ENCODE measurements at places on chromosomes 1 and 21.
A peak's percentile ranks its signal among the peaks of the same experiment; 100 is the strongest.

GRCh38 chr1:3477241-3477995 lies 23.0 kb downstream of the ARHGEF16 start:
- peak; percentile 48 for DNase-seq

DNA sequence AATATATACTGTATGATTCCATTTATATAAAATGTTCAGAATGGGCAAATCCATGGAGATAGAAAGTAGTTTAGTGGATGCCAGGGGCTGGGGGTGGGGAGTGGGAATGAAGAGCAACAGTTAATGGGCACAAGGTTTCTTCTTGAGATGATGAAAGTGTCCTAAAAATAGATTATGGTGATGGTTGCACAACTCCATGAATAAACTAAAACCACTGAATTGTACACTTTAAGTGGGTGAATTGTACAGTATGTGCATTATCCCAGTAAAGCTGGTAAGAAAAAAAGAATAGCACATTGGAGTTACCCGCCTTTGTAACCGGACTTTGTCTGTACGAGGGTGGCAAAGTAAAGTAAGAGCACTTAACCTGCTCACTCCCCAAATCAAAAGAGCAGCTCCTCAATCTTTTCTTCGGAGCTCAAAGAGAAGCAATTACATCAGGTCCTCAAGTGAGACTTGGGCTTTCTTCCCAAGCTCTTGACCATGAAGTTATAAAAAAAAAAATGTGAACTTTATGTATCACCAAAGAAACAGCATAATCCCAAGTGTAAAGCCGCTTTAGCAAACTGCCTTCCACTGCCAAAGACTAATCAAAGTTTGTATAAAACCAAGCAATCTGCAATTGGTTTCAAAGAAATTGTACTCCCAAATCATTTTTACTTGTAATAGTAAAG lies 32.1 kb downstream of the ALDH9A1 start:
- DNase-seq: no peak

- DNase-seq: no peak
Measured at GRCh38 chr1:178579562-178579961, 66.7 kb downstream of the TEX35 start.

DNA sequence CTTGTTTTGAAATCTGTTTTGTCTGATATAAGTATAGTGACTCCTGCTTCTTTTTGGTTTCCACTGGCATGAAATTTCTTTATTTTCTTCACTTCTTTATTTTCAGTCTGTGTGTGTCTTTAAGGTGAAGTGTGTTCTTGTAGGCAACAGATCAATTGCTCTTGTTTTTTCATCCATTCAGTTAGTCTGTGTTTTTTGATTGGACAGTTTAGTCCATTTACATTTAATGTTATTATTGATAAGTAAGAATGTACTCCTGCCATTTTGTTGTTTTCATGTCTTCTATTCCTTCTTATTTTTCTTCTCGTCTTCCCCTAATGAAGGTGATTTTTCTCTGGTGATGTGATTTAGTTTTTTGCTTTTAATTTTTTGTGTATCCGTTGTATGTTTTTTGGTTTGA lies 487.7 kb upstream of the PBX1 start:
- DNase-seq: no peak

- DNase-seq: no peak
Measured at GRCh38 chr1:161091093-161091492, 1.7 kb upstream of the NECTIN4 start.

- DNase-seq: no peak
Measured at GRCh38 chr1:230753586-230754251, 6.5 kb downstream of the CAPN9 start.

DNA sequence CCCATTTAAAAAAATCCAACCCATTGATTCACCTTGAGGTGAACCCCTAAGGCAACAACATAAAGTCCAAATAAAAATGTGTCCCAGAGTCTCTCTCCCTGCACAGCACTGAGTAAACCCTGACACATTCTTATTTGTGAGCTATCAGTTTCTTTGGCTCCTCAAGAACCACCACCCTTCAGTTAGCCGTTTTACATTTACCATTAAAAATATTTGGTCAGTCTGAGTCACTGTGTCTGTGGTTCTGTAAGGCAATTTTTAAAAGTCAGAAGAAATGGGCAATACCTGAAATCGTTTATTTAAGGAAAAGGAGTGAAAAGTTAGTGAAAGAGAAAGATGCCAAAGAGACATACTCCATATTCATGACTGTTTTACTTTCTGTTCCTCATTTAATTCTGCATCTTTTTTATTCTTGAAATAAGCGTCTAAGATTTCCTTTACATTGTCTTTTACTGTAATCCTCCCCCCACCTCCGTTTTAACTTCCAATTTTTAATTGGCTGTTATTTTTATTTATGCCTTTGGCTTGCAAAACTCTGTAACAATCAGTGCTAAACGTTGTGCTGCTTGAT lies 91.7 kb upstream of the IVNS1ABP start:
- no peak for DNase-seq

GRCh38 chr1:204171751-204172178 lies 5.6 kb upstream of the REN start:
- DNase-seq: no peak

DNA sequence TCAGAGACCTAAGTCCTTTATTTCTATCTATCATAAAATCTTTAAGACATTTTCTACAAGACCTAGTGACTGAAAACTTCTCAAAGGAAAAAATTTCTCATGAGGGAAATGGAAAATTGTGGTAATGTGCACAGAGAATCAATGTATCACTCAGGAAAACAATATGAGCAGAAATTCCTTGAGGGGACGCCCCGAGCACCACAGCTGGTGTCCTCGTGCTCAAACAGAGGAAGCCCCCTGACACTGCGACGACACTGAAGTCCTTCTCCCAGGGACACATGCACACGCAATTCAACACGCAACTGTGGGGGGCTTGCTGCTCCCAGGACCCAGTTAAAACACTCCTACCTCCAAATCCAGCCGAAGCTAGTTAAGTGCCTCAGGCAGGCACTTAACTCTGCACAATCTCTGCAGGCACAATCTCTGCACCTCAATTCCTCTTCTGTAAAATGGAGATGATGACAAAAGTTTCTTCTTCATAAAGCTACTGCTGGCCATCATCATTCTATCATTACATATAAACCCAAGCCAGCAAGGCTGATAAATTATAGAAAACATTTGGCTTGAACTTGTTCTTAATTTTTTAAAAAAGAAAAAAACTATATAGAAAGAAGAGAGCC lies 16.0 kb downstream of the ZBTB17 start:
- DNase-seq: no peak

DNA sequence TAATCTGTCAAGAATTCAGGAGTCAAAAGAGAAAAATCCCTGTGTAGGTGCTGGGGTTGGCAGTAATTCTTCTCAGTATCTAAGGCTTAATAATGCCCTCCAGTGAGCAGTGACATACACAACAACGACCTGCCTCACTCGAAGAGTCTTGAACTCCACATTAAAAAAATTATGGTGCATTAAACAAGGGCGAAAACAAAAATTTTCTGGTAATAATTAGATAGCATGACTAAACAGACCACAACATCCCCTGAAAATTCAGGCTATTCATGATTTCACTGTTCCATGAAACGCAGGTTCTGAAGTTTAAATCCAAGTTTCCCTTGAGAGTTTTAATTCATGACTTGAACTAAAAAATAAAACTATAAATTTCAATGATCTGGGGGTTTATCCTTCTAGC lies 5.1 kb downstream of the SRSF4 start:
- no peak for DNase-seq

- no peak for DNase-seq
Measured at GRCh38 chr1:181767001-181767708, 283.8 kb downstream of the CACNA1E start.

GRCh38 chr1:150080784-150081183 lies 13.2 kb downstream of the VPS45 start:
- DNase-seq: no peak

- DNase-seq: no peak
Measured at GRCh38 chr1:44798481-44799365, 1.5 kb upstream of the PLK3 start.

DNA sequence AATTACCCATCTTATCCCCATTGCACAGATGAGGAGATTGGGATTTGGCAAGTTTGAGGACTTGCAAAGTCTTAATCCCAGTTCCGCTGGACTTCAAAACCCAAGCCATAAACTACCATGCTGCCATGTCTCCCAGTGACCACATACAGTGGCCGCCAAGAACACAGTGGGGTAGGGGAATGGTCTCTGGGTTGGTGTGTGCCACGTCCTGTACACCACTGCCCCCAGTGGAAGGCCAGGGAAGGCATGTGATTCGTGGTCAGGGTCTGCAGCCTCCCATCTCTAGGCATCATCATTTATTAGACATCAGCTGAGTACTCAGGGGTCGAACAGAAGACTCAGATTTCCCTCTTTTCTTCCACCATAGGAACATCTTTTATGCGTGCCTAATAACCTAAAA lies 76.0 kb downstream of the MAN1C1 start:
- no peak for DNase-seq

DNA sequence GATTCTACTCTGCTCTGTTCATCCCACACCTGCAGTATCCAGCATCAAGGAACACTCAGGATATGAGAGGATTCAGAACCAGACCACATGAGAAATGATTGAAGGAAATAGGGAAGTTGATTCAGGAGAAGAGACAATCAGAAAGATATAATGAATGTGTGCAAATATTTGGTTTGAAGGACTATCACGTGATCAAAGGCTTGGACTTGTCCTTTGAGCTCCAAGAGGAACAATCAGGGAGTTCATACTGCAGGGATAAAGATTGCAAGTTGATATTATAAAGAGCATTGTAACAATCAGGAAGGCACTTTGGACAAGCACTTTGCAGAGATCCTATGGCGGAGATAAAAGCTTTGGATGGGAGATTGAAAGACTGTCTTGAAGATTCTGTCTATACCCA lies 13.9 kb upstream of the PIGM start:
- no peak for DNase-seq

GRCh38 chr1:94683886-94684285 lies 136.3 kb upstream of the SLC44A3 start:
- no peak for DNase-seq

- DNase-seq: no peak
Measured at GRCh38 chr1:57066980-57067610, 101.3 kb upstream of the C8B start.

DNA sequence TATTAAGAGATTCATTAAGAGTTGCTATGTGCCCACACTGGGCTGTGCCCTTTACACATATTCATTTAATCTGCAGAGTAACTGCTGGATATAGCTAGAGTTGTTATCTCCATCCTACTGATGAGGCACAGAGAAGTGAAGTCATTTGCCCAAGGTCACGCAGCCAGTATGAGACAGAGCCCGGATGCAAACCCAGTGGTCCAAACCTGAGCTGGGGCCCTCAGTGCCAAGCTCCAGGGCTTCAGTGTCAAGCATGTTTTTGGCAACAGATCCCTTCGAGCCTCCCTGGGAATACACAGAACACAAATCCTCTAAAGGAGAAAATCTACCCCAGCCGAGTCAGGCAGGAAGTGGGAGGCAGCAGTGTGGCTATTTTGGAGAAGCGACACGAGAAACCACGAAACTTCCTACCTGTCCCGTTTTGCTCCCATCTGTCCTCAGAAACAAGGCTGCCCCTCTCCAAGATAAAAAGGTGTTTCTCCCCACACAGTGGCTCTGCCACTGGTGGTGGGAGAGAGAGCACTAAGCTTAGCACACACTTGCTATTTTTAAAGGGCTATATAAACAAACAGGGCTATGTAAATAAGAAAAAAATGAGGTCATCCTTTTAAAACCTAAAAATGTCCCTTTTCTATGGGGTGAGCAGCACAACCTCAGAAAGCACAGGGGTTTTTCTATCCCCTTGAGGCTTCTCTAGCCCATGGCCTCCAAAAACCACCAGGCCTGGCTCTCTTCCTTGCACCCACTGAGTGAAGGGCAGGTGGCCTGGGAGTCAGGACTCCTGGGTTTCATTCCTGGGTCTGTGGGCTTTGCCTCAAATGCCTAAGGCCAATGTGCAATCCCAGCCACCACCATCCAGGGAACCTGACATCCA lies 138.6 kb upstream of the EDN2 start:
- DNase-seq: no peak

DNA sequence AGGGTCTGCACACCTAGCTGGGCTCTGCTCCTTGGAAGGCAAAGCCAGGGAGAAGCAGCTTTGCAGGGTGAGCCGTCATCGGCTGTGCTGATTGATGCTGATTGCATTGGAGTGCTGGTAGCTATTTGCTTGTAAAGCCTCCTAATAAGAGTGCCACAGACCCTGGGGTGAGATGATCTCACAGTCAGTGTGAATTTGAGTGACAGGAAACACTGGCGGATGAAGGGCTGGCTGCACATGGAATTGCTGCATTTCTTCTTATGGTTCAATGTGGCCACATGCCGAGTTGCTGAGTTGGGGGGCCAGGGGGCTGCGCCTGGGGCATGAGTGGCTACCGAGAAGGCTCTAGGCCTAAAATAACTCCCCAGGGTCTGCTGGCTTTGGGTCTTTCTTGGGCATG lies 138.2 kb upstream of the CACNA1E start:
- no peak for DNase-seq

- no peak for DNase-seq
Measured at GRCh38 chr1:33089457-33089856, 8.5 kb downstream of the AZIN2 start.

DNA sequence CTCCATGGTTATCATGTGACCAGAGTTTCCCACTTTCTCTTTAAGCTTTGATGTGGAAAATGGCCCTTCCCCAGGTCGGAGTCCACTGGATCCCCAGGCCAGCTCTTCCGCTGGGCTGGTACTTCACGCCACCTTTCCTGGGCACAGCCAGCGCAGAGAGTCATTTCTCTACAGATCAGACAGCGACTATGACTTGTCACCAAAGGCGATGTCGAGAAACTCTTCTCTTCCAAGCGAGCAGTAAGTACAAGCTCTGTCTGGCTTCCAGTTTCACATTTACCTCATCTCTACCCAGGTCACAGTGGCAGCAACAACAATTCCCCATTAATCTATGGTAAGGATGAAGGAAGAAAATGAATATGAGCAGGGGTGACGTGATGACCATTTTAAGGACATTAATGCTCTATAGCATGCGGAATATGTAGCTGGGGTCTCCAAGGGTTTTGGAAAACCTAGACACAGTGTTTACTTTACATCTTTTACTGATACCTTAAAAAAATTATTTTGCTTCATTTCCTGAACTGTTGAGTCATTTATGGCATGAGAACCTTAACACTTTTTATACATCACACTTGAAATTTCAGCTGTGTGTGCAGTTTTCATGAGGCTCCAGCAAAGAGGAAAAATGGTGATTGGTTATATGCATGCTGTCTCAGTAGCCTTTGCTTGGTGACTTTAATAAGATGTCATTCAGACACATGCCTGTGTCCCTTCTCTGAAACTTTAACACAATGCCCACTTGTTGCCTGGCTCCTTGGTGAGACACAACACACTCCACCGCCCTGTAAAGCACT lies 286.3 kb upstream of the SGIP1 start:
- DNase-seq: no peak

Data from amniotic stem cell (primary cell).